Fibroblast of gingiva (primary cell): ENCODE measurements at places on chromosomes 12 and 14.
A peak's percentile ranks its signal among the peaks of the same experiment; 100 is the strongest.

GRCh38 chr12:56510786-56511185 is 10.8 kb upstream of the RBMS2 start:
- DNase-seq = no peak

DNA sequence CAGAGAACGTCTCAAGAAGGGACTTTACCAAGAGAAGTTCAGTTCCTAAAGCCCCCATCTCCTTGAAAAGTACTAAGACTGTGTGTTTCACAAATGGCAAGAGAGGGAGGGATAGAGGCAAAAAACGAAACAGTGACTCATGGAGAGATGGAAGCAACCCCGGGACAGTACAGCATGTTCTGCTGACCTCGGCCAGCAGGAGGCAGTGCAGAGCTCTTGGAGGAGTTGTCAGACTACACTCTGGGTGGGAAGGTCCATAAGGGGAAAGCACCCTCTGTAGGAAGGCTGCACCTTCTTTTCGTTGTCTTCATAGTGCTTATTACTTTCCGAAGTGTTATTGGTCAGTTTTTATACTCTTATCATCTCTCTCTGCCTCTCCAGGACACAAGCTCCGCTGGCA is 525.2 kb upstream of the CCDC196 start:
- DNase-seq = no peak

DNA sequence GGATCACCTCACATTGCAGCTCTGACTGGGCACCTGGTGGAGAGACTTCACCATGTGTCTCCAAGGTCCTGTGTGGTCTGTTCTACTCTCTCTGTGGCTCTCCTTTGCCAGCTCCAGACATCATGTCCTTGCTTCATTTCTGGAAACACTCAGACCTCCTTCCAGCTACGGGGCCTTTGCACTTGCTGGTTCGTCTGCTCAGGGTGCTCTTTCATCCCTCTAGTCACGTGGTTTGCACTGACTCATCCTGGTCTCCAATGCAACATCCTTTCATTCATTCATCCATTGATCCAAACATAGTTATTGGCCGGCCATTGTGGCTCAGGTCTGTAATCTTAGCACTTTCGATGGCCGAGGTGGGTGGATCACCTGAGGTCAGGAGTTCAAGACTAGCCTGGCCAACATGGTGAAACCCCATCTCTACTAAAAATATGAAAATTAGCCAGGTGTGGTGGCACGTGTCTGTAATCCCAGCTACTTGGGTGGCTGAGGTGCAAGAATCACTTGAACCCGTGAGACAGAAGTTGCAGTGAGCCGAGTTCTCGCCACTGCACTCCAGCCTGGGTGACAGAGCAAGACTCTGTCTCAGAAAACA is 23.9 kb upstream of the CCDC63 start:
- no peak for DNase-seq

GRCh38 chr14:75428230-75429104 is 645 bp downstream of the JDP2 start:
- DNase-seq = peak; percentile 19

GRCh38 chr14:96400495-96400894 is 8.6 kb downstream of the AK7 start:
- no peak for DNase-seq
